Stimulated activated CD4-positive, alpha-beta T cell treated with anti-CD3 and anti-CD28 coated beads, Interleukin-4, amount 100 ng/mL, for 24 hours (primary cell): ENCODE measurements at places on chromosomes 5 and 9.
A peak's percentile ranks its signal among the peaks of the same experiment; 100 is the strongest.

- peak; percentile 80 for DNase-seq
Measured at GRCh38 chr9:127004946-127005769, 90.6 kb downstream of the RALGPS1 start.

DNA sequence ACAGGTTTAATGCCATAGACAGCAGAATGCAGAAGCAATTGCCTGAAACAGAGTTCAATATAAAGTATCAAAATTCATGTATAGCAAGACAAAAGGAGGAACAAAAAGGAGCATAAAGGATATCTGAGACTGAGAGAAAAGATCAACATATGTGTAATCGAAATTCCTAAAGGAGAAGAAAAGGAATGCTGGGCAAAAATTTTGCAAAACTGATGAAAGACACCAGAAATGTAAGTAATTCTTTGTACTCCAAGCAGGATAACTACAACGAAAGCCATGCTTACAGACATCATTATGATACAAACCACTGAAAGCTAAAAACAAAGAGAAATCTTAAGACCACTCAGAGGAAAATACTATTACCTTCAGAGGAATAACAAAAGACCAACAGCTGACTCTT lies 72.8 kb upstream of the MTAP start:
- no peak for DNase-seq

DNA sequence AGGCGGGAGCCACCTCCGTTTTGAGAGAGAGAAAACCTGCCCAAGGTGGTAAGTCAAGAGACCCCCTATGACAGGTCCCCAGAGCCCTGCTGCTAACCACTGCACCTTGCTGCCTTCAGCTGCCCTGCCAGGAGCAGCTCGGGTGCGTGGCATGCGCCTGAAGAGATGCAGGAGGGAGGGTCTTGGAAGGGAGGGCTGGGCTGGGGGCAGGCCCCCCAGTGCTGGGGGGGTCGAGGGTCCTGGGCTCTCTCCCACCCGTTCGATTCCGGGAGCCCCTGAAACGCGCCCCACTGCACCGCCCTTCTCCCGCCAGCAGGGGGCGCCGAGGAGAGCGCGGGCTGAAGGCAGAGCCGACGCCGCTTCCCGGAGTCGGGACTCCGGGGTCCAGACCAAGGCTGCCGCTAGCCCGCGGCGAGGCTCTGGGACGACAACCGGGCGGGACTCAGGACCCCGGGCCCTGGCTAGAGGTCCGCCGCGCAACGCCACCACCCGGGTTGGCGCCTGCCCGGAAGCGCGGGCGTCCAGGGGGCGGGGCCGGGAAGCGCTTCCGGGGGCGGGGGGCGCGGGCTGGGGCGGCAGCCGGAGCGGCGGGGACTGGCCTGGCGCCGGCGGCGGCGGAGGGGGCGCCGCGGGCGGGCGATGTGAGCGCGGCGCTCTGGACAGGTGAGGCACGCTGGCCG lies at the start of gene ZBTB34:
TSS of gene ZBTB34 (plus strand) at position 563 of the 680 bp plus-strand sequence. CDS start 18,761 bp downstream, outside the sequence.
- peak; percentile 73 for DNase-seq

DNA sequence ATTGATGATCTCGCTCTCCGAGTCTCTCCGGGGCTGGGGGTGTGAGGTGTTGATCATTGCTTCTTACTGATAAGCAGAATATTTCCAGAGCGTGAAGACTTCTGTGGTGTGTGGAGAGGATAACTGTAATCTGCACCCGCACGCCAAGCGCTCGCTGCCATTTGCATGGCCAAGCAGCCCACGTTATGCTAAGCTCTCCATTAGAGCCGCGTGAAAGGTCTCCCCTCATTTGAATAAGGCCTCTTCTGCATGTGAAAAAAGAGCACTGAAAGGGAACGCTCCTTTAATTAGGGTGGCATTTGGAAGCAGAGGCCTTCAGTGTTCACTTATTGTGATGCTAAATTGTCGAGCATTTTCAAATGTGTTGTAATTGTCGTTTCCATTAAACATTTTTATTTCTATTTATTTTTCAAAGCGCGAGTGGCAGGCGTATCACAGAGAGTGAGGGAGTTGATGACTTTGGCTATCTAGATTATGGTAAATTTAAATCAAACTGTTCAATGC lies 163.6 kb upstream of the IRX2 start:
- DNase-seq, result no peak

GRCh38 chr5:150479416-150479815 lies 28.5 kb upstream of the NDST1 start:
- DNase-seq, result no peak

DNA sequence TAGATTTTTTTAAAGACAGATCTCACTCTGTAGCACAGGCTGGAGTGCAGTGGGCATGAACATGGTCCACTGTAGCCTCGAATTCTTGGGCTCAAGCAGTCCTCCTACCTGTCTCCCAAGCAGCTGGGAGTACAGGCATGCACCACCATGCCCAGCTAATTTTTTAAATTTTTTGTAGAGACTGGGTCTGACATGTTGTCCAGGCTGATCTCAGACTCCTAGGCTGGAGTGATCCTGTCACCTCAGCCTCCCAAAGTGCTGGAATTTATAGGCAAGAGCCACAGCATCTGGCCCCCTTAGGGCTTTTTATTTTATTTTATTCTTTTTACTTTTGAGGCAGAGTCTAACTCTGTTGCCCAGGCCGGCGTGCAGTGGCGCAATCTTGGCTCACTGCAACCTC lies 56.4 kb downstream of the NSD1 start:
- DNase-seq, result no peak

DNA sequence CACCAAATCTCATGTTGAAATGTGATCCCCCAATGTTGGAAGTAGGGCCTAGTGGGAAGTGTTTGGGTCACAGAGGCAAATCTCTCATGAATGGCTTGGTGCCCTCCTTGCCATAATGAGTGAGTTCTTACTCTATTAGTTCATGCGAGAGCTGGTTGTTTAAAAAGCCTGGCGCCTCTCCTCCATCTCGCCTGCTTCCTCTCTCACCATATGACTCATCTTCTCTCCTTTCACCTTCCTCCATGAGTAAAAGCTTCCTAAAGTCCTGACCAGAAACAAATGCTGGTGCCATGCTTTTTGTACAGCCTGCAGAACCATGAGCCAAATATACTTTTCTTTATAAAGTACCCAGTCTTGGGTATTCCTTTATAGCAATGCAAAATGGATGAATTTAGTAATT lies 20.9 kb upstream of the ARHGAP26 start:
- peak; percentile 7 for DNase-seq

DNA sequence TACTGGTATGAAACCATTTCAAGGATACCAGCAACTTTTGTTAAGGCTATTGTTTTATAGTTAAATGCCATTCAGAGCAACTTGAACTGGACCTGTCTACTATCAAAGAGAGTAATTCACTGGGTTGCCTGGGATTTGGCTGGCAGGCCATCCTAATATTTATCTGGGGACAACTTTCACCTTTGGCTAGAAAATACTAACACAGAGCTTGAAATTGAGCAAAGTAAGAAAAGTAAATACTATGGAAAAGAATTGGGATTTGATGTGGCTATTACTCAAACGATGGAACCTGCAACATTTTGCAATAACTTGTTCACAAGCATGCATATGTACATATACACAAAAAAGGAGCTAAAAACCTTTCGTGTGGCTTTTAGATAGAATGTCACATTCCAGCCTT lies 191.3 kb downstream of the DENND1A start:
- DNase-seq, result no peak

DNA sequence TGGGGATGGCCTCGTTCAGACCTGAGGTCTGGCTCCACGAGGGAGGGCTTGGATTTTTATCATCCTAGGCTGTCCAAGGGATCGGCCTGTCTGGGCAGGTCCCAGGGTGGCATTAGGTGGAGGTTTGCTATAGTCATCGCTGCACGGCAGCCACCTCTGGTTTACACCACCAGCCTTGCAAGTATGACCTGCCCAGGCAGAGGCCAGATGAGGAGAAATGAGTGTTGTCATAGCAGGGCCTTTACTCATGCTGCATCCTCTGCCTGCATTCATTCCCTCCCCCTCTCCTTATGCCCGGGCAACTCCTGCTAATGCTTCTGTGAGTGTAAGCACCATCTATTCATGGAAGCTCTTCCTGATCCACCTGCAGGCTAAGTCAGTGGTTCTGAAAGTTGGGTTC lies 15.3 kb upstream of the NDST1 start:
- DNase-seq, result no peak

- DNase-seq, result no peak
Measured at GRCh38 chr5:104598285-104598684, 1035.7 kb upstream of the NUDT12 start.

DNA sequence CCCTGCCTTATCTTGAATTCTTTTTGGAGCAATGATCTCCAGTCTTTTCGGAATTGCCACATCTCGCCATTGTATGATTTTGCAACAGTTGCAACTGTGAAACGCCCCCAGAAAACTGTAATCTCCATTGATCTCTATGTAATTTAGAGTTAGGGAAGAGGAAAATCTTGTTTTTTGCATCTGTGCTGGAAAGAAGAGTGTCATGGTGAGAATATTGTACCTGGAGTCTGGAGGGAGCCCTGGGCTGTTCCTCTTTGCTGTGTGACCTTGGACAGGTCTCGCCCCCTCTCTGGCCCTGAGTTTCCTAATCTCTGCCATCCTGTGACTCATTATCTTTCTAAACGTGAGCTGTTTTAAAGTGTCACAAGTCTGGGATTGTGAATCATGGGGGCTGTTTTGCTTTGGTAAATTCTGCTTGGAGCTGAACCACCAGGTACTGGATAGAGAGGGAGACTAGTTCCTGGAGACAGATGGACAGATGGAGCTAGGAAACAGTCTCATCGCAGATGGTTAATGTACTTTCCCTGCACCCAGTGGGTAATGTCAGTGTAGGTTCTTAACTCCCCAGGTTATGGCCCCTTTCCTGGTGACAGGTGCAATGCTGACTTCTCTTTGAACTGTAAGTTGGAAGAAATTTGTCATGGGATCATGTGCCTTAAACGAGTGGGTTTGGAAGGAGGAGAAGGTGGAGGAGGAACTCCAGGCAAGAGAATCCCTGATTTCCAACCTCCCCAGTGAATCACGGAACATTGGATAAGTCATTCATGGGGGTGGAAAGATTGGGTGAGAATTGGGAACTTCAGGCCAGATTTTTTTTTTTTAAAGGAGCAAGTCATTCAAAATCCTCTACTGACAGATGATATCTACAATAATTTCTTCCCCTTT lies 19.6 kb downstream of the PPARGC1B start:
- DNase-seq, result no peak

DNA sequence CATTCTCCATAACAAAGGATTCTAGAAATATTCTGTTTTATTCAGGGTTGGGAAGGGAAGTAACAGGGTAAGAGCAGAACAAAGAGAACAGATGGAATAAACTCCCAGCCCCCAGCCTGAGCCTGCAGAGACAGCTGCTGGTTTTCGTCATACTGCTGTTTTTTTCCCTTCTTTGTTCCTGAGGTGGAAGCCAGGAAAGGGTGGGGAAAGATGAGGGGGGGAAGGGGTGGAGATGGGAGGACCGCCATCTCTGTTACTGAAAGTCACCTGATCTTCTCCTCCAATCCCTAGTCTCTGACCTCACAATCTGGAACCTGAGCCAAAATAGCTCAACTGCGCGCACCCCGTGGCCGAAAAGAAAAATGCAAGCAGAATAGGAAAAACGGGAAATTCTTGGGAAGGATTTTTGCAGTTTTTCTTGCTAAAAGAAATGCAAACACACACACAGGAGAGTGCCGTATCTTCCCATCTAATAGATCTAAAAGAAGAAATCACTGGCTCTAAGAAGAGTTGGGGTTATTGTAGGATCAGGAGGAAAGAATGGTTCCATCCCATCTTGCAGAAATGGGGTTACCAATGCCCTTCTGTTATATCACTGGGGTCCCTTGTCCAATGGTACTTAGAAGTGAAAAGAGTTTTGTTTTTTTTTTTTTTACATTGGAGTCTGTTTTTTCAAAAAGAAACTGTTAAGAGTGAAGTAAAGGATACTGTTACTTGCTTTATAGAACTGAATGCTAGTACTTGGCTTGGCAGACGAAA lies 57.9 kb downstream of the DIAPH1 start:
- no peak for DNase-seq

DNA sequence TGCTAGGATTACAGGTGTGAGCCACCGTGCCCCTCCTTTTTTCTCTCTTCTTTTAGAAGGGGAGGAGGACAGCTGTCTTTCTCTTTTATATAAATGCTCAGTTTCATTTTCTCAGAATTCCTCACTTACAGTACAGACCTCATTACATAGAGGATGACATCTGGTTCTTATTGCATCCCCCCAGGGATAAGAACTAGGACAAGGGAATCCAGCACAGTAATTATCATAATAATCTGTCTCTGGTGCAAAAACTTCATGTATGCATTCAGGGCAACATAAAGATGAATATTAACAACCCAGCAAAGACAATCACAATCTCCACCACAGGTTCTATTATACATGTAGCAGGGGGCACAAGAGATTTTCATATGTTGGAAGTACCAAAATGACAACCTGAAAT lies 5.1 kb downstream of the SPZ1 start:
- DNase-seq, result no peak

GRCh38 chr5:83551821-83552220 lies 80.3 kb downstream of the VCAN start:
- DNase-seq, result no peak

GRCh38 chr9:123957731-123958130 lies 27.8 kb upstream of the DENND1A start:
- DNase-seq, result no peak

DNA sequence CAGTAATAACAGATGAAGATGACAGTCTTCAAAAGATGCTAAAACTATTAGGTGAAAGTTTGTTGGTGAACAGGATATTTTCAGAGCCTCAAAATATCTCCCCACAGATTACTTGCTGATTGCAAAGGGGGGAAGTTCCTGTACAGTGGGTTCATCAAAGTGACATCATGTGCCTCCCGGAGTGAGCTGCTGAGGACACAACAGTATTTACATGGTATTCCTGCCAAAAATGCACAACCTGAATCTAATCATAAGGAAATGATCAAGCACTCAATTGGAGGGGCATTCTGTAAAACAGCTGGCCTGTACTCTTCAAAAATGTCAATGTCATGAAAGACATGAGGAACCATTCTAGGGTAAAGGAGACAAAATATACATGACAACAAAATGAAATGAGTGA lies 18.9 kb upstream of the GLIS3 start:
- no peak for DNase-seq

- DNase-seq, result no peak
Measured at GRCh38 chr9:86902586-86902985, 44.7 kb downstream of the GAS1 start.

DNA sequence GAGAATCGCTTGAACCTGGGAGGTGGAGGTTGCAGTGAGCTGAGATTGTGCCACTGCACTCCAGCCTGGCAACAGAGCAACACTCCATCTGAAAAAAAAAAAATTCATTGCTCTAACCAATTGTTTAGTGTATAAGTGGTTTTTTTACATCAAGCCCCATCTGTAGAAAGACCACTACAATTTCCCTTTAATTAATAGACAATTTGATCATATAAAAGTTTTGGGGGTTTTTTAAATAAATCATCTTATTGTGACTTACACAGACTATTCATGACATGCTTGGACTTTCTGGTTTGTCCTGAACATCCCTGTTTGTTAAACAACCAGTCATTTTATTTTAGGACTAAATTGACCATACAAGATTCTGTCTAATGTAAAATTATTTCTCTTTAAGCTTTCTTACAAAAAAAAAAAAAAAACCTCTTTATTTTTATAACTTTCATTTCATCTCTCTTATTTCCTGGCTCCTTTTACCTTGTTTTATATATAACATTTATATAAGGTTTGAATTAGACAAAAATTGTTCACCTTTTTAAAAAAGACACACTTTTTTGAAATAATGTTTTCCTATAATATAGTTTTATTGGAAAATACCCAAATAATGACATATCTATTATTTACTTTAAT lies 9.8 kb upstream of the FANCC start:
- no peak for DNase-seq

- no peak for DNase-seq
Measured at GRCh38 chr5:180168758-180169157, 40.3 kb downstream of the RASGEF1C start.
